ENCODE measurements at places on chromosomes 5 and 9. TPM values are rescaled to one million over a fixed set of nuclear protein-coding genes. Genes with fewer than 3 reads are reported as not detected.

The ZNF300 gene
- 7.3 TPM for total RNA-seq

The SLC36A3 gene
- not detected for total RNA-seq

The ASS1 gene
- 271 TPM for total RNA-seq

The PAEP gene
- total RNA-seq: not detected

The LSM11 gene
- total RNA-seq: 3.6 TPM

The PCDHB7 gene
- 2.4 TPM for total RNA-seq

The SPINK1 gene
- total RNA-seq: 4,017 TPM

The NTRK2 gene
- total RNA-seq: 3.0 TPM

The NUTM2F gene
- total RNA-seq: not detected

The ENHO gene
- total RNA-seq: 0.36 TPM

The SPATA31A3 gene
- not detected for total RNA-seq

The GCNT4 gene
- total RNA-seq: 17.8 TPM

The GGTA1 gene
- total RNA-seq: 2.0 TPM

The SKP2 gene
- total RNA-seq: 28.7 TPM

The TEX48 gene
- total RNA-seq: not detected

The ORM2 gene
- not detected for total RNA-seq

The C5orf46 gene
- not detected for total RNA-seq

The TPD52L3 gene
- not detected for total RNA-seq

The HTR1A gene
- 1.8 TPM for total RNA-seq

The PCDHGA12 gene
- 5.0 TPM for total RNA-seq

The RXRA gene
- 173 TPM for total RNA-seq

The LRRC70 gene
- 5.9 TPM for total RNA-seq

The DMGDH gene
- 3.8 TPM for total RNA-seq

The PPP3R2 gene
- not detected for total RNA-seq

The ARL10 gene
- total RNA-seq: 9.3 TPM

The INSL4 gene
- total RNA-seq: not detected

The RUFY1 gene
- 64.6 TPM for total RNA-seq

The CFAP77 gene
- not detected for total RNA-seq

The CYLC2 gene
- total RNA-seq: not detected

The ANKRD31 gene
- total RNA-seq: 1.0 TPM

The GFI1B gene
- total RNA-seq: not detected

The SPINK6 gene
- total RNA-seq: not detected

The PLPPR1 gene
- not detected for total RNA-seq

The PCDHGA5 gene
- 4.6 TPM for total RNA-seq

The CAMK2A gene
- 1.4 TPM for total RNA-seq

The FCN2 gene
- 0.49 TPM for total RNA-seq

The GABRB2 gene
- 0.34 TPM for total RNA-seq

The SHISAL2B gene
- total RNA-seq: not detected

The CRHBP gene
- 2.0 TPM for total RNA-seq

The CTSV gene
- not detected for total RNA-seq

The RRAGA gene
- total RNA-seq: 90.4 TPM

The SLC6A18 gene
- not detected for total RNA-seq

The FBN2 gene
- 4.8 TPM for total RNA-seq

The CCL27 gene
- total RNA-seq: 0.68 TPM

The BTNL3 gene
- not detected for total RNA-seq

The PCDHB2 gene
- total RNA-seq: 1.8 TPM

The SPATA6L gene
- 23.1 TPM for total RNA-seq

The C5 gene
- 8.1 TPM for total RNA-seq

All from ureter (tissue), 1 donor.